ENCODE measurements at places on chromosomes 3 and 15.

DNA sequence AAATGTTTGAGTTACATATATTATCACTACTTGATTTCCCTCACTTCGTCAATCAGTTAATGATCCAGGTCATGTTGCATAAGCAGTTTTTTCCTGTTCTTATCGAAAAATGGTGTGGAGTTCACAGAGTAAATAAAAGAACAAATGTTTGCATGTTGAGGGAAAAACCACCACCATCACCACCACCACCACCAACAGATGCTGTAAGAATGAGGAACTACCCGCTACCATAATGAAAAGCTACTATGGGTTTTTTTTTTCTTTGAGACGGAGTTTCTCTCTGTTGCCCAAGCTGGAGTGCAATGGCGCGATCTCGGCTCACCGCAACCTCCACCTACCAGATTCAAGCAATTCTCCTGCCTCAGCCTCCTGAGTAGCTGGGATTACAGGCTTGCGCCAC is 27.6 kb downstream of the RUBCN start:
- DNase-seq, result no peak

- DNase-seq, result no peak
Measured at GRCh38 chr15:58036579-58036978, 28.9 kb downstream of the ALDH1A2 start.

DNA sequence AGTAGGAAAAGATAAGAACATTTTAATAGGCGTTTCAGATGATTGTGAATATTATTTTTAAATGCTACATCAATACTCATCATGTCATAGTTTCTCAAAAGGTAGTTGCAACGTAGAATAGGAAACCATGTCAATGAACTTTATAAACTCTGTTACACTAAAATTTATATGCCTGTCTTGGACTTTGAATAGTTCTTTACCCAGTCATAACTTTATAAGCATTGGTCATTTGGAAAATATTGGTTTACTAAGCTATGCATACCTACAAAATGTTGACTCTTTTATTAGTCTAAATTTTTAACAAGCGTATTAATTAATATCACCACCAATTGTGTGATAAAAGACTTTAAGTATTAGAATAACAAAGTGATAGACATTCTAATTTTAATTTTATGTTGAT is 293.5 kb downstream of the CGGBP1 start:
- no peak for DNase-seq

- no peak for DNase-seq
Measured at GRCh38 chr15:101538996-101539395, 49.5 kb upstream of the PCSK6 start.

DNA sequence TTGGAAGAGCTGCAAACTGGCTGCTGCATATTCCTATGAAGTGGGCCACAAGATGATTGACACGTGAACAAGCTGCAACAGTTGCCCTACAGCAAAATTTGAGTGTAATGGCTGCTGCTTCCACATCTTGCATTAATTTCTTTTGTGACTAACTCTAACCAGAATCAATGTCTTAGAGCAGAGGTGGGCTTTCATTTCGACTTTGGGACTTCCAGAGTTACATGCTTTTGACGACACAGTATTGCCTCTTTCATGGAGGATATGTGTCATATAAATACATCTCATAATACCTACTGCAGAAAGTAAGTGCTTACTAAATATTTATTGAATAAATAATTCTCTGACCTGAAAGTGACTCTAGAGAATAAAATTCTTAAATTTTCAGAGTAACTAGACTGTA is 340.7 kb upstream of the KCNH8 start:
- no peak for DNase-seq

GRCh38 chr3:108089579-108089978 is 1.3 kb downstream of the CD47 start:
- no peak for DNase-seq

DNA sequence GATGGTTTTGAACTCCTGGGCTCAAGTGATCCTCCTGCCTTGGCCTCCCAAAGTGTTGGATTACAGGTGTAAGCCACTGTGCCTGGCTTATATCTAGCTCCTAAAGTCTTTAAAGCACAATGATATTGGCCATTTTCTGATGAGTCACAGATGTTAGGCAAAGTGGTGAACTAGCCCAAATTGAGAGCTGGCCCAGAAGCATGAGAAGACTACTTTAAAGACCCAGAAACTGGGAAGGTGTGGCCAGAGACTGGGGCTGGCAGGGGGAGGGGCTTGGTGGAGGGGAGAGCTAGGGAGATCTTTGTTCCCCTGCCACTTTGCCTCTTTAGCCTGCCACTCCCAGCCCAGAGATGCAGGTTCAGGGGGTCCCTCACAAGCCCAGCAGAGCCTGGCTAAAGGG is 21.6 kb downstream of the CHRNA3 start:
- DNase-seq, result no peak

DNA sequence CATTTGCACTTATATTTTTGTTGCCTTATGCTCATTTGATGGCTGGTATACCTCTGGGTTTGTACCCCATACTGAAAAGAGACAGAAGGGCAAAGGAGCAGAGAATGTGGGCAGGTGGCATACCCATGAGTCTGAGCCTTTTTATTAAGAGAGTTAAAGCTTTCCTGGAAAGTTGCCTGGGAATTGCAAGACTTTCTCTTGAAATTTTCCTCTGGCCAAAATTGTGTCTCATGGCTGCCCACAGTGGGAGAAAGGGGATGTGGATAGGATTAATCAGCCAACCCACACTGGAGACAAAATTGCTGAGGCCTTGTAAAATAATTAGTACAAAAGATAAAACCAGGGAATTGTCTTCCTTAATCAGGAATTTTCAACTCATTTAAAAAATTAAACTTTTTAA is 8.2 kb upstream of the NMD3 start:
- DNase-seq, result no peak

GRCh38 chr15:33908406-33908805 is 59.9 kb upstream of the CHRM5 start:
- DNase-seq, result no peak

DNA sequence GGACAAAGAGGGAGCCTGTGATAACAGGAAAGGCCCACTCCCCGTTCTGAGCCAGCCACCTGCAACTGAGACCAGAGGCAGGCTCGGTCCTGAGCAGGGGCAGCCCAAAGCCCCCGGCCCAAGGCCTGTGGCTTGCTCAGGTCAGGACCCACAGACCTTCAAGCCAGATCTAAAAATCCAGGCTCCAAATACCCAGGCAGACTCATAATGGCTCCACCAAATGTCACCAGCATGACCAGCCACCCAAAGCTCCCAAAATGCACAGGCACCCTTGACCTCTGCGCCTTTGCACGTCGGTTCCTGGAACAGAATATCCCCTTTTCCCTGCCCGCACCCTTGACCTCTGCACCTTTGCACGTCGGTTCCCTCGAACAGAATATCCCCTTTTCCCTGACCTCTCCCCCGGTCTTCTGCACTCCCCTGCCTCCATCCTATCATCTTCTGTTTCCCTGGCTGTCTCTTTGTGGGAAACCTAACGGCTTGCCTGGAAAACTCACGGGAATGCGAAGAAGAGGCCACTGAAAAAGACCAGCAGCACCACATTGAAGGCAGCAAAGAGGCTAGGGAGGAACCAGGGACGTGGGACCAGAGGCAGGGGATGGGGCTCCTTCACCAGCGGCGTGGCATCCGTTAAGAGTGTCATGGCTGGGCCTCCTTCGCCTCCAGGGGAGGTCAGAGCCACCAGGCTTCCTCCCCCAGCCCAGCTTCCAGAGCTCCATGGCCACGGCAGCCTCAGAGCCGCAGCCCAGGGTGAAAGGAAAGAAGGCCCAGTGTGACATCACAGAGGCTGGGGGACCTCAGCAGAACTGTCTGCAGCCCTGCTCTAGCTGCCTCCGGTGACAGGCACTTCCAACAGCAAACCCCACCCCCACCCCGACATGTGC is at the start of gene ZDHHC19:
Gene ZDHHC19 (minus strand): TSS at position 728 of the 884 bp plus-strand sequence. CDS start 85 bp downstream, at position 643.
- DNase-seq, result no peak

DNA sequence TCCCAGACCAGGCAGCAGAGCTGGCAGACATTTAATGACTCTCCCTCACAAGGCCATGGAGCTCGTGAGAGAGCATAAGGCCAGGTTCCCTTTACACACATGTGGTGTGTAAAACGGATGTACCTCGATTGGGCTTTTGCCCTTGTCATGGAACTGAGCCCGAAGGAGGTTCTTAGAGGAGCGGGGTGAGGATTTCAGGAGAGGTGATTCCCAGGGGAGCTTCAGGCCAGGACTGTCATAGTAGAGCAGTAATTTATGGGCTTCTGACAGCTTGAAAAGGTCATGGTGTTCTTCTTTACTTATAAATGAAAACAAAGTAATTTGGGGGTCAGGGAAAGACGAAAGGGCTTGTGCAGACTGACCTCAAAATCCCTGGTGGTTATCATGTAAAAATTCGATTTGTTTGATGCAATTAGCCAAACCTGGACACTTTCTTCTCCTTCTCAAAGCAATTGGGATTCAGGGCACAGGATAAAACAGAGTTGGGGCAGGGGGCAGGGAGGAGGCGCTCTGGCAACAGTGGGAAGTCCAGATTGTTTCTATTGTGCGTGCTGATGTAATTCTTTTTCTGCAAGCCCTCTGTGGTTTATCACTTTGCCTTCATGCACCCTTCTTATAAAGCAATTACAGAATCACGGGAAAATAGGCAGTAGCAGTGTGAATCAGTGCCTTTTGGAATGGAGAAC is 51.0 kb downstream of the CACNA1D start:
- no peak for DNase-seq

- DNase-seq, result no peak
Measured at GRCh38 chr3:124885466-124886167, 1.5 kb downstream of the ITGB5 start.

- no peak for DNase-seq
Measured at GRCh38 chr15:93479715-93480114, 390.7 kb upstream of the RGMA start.

DNA sequence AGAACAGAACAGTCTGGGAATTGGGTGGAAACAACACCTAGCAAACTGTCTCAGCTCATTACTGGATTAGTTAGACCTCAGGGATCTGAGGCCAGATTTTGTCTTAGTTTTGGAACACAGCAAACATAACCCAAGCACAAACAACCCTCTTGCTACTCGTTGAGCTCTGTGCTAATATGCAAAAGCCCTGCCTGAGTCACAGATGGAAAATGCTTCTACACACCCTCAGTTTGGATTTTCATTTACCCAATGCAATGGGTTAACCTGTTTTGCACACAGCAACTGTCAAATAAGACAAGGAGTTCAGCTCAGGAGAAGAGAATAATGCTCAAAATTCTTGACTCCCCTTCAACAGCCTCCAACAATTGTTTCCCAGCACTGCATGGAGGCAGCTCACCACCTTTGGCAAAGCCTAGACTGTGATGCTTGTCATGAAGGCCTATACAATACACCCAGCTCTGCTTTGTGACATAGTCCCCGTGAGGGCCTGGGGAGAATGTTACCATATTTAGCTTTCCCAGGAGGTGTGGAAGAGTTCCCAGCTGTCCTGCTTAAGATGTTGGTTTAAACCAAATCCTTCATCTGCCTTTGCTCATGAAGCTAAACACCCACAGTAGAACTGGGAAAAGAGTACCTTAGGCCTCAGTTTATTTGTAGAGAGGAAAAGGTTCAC is 68.9 kb upstream of the MNS1 start:
- DNase-seq, result no peak

GRCh38 chr3:131081224-131081623 is 54.5 kb downstream of the NEK11 start:
- DNase-seq, result no peak

DNA sequence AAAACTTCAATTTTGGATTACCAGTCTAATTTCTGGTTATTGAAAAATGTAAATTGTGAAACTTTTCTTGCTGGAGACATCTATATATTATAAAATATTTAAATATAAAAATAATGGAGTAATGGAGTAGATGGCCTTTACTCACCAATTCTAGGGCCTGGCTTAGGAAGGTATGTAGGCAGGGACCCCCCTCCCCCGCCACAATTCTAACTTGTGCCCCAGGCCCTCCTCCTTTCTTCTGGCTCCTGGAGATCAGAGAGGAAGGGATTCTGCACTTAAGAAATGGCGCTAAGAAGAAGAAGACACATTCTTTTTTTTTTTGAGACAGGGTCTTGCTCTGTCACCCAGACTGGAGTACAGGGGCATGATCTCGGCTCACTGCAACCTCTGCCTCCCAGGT is 49.5 kb downstream of the CGNL1 start:
- no peak for DNase-seq

- DNase-seq, result no peak
Measured at GRCh38 chr3:124570232-124570631, 160.0 kb upstream of the UMPS start.

GRCh38 chr3:186751480-186751879 is 31.9 kb upstream of the EIF4A2 start:
- DNase-seq, result no peak

- no peak for DNase-seq
Measured at GRCh38 chr3:42139621-42140453, 48.7 kb downstream of the TRAK1 start.

- DNase-seq, result no peak
Measured at GRCh38 chr3:169421182-169421581, 242.3 kb downstream of the MECOM start.

DNA sequence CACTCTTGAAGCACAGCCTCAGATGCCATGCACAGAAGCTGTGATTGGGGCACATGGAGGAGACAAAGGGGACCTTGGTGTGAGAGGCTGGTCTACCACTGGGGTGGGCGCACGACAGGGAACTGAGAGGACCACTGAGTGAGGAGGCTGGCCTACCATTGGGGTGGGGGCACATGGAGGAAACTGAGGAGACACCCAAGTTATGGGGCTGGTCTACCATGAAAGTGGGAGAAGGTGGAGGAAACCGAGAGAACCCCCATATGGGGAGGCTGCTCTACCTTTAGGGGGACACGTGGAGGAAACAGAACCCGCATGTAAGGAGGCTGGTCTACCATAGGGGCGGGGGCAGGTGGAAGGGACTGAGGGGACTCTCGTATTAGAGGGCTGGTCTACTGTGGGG is 153.4 kb downstream of the FBLN2 start:
- no peak for DNase-seq

GRCh38 chr3:8834974-8835373 is 65.6 kb upstream of the OXTR start:
- DNase-seq, result no peak

DNA sequence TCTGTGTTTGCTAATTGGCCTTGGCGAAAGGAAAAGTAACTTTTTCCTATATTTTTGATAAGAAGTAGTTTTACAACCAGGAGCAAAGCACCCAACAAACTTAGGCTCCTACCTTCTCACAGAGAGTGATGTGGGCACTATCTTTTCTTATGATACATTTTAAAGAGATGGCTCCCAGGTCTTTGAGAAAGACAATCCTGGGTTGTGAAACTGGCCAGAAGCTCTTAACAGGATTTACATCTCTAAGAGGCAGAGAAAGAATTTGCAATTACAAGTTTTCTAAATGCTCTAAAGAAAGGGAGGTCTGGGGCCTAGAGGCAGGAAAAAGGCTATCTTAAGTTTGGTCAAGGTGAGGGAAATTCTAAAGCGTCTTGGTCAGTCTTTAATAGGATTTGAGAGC is 609.7 kb downstream of the VGLL3 start:
- DNase-seq, result no peak

- DNase-seq, result no peak
Measured at GRCh38 chr15:92600856-92601255, 54.7 kb downstream of the FAM174B start.

GRCh38 chr15:90442423-90442822 is 54.4 kb downstream of the IQGAP1 start:
- DNase-seq, result no peak

GRCh38 chr3:151789853-151790463 is 24.0 kb upstream of the AADAC start:
- no peak for DNase-seq

GRCh38 chr3:28682121-28682520 is 333.5 kb upstream of the AZI2 start:
- no peak for DNase-seq

GRCh38 chr3:115913069-115913686 is 289.9 kb downstream of the GAP43 start:
- no peak for DNase-seq

- no peak for DNase-seq
Measured at GRCh38 chr3:160376681-160377080, 22.3 kb downstream of the IFT80 start.

- DNase-seq, result peak; percentile 46
Measured at GRCh38 chr3:13015286-13016082, 57.7 kb downstream of the IQSEC1 start.
